ENCODE measurements at places on chromosomes 5 and 9.

GRCh38 chr9:105127863-105128220 is 116.6 kb upstream of the SLC44A1 start:
- no peak for DNase-seq

DNA sequence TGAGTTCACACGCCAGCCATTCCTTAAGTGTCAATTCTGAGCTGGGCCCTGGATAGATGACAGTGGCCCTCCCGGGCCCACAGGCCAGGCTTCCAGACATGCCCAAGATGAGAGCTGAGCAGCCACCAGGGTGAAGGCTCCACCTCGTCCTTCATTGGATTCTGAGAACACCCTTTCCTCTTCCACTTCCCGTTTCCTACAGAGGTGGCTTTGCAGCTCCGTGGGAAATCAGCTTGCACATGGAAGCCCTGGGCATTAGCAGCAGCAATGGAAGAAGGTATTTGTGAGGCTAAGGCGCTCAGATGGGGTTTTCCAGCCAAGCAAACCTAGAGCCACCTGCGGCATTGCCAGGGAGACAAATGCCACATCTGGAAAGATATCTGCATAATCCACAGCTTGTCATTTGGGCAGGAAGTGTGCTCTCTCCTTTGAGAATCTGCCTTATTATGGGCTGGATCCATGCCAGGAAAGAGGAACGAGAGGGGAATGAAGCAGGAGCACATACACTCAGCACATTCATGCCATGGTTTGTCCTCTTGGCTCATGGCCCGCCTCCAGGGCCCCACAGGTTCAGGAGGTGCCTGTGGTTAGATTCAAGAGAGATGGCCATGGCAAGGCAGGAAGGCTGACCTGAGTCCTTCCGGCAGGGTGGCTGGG is 34.1 kb downstream of the CFAP77 start:
- DNase-seq, result no peak

DNA sequence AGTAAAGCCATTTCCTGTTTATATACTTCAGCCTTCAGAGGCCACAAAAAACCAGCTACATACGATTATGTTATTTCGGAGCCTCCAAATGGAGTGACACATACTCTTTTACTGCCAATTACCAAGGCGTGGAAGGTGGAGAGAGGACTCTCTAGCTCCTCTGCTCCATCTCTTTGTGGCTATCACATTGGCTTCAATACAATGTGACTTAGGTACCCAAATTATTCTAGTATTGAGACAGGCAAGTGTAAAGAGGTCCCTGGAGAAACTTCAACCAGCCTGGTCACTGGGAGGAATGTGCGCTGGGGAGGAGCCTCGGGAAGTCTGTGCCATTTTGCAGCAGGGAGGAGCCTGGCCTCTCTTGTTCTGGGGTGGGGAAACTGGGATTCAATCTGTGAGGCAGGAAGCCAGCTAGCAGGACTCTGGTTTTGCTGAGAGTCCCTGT is 85.8 kb upstream of the TAS2R1 start:
- DNase-seq, result no peak

DNA sequence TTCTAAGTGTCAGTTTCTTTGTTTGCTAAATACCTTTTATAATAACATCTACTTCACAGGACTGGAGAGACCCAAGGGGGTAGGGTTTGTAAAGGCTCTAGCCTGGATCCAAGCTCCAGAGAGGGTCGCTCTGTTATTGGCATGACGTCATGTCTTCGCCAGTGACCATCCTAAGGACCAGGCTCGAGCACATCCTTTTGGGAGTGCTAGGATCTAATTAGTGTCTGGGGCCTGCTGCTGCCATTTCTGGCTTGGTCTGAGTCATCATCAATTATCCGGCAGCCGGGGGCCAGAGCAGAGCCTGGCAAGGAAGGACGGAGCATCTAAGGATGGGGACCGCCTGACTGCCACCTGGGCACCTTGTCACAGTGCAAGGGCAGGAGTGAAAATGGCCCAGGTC is 153.0 kb downstream of the NSG2 start:
- no peak for DNase-seq

- DNase-seq, result peak; percentile 80
Observed at GRCh38 chr9:129550199-129550839, 70.6 kb downstream of the C9orf50 start.

DNA sequence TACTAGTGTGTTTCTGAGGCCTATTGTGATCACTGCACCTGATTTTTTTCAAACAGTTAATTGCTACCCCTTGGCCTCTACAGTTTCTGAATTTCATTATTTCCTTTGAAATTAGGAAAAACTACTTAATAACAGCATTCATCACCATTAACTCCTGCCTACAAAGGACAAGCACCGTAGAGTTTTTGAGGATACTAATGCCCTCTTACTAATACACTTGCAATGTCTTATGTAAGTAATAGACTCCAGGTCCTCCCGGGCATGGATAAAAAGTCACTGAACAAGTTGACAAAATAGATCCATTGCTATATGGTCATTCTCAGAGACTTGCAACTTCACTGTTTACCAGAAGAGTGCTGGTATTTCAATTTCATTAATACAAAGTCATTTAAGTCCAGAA is 1172.5 kb downstream of the CDH12 start:
- DNase-seq, result no peak

- DNase-seq, result peak; percentile 3
Observed at GRCh38 chr9:87675906-87676515, 49.9 kb upstream of the CTSL start.

DNA sequence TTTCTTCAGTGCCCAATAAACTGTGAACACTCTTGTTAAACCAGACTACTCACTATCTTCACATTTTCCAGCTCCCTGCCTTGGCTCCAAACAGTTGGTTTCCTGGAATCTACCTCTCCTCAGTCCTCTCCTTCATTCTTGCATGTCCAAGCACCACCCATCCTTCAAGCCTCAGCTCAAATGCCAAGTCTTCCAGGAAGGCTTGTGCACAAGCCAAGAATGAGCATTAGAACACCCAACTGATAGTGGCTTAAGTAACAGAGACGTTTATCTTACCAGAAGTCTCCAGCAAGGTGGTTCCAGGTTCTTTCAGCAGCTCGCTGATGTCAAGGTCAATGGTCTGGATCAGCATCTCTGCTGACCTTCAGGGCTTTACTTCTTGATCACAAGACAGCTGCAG is 60.1 kb downstream of the PTPDC1 start:
- no peak for DNase-seq

DNA sequence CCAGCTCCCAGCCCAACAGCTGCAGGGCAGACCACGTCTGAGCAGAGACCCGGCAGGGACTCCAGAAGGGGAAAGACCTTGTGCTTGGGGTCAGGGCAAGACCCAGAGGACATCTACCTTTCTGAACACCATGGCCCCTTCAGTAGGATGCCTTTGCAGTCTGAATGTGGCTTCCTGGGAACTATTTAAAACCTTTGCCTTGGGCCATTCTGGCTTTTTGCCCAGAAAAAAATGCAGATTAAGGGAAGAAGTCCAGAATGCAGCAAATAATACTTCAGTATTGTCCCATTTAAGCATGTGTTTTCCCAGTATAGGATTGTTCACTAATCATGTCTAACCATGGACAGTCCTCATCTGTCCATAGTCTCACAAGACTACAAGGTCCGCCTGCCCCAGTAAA is 67.5 kb upstream of the ERCC6L2 start:
- no peak for DNase-seq

DNA sequence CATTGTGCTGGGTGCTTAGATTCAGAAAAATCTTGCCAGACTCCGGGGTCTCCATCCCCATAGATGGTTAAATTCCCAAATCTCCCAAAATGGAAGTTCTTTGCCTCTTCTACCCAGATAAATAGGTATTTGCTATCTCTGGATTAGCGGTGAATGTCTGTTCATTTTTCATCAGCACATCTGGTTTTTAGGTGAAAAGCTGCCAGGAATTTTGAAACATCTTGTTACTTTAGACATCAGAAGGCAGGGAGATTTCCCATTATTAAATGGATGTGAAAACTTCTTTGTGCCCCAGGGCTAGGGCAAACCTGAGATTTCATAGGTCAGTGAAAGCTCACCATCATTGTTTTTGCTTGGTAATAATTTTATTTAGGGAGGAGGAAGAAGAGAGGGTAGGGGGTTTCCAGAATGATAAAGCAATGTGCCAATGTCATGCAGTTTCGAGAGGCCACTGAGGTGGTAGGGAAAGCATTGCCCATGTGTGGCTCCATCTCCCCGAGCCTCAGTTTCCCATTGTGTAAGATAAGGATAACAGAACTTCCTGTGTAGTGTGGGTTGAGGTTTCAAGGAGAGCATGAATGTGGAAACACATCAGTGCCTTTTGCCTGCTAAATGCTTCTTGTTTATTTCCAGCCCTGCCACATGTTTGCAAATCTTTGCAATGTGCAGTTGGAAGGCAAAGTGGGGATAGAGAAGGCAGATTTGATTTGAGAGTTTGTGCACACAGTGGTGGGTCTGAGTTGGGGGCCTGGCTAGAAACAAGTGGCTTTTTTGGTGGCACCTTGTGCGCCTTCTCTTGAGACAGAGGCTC is 147.2 kb upstream of the KLF4 start:
- no peak for DNase-seq

- DNase-seq, result no peak
Observed at GRCh38 chr9:136985853-136986252, 3.1 kb downstream of the LCNL1 start.

- no peak for DNase-seq
Observed at GRCh38 chr9:111994831-111995458, 98.3 kb downstream of the UGCG start.

Measured in D341Med (cell line).